Putamen (tissue), 1 donor: ENCODE measurements at places on chromosomes 7 and 10.

DNA sequence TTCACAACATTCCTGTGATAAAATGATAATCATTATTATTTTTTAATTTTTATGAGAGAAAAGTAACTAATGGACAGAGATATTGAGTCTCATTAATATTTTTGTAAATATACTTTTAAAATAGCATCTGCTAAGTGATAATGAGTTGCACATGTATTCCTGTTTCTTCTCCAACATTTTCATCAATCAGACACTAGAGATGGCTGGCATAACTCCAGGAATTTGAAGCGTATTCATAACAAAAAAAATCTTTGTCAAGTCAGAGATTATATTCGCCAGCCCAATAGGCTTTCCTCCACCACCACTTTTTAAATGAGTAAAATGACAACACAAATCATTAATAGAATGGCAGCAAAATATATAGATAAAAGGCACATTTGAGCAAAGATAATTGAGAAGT lies 524.0 kb upstream of the KCND2 start:
- no peak for DNase-seq

GRCh38 chr7:110790992-110791391 lies 299.9 kb upstream of the LRRN3 start:
- no peak for DNase-seq

DNA sequence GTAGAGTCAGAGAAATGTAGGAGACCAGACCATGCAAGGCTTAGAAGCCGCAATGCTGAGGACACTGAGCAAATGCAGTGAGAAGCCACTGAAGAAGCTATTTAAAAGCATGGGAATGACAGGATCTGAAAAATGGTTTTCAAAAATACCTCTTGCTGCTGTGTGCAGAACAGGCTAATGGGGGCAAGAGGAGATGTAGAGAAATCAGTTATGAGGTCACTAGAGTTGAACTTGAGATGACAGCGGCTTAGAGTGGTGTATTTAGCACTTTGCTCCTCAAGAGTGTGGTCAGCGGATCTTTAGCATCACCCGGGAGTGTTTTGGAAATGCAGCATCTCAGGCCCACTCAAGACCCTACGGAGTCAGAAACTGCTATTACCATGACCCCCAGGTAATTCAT lies 48.8 kb downstream of the KIAA1549 start:
- DNase-seq: no peak

GRCh38 chr7:143931739-143932138 lies 3.3 kb upstream of the OR2F2 start:
- DNase-seq: no peak

DNA sequence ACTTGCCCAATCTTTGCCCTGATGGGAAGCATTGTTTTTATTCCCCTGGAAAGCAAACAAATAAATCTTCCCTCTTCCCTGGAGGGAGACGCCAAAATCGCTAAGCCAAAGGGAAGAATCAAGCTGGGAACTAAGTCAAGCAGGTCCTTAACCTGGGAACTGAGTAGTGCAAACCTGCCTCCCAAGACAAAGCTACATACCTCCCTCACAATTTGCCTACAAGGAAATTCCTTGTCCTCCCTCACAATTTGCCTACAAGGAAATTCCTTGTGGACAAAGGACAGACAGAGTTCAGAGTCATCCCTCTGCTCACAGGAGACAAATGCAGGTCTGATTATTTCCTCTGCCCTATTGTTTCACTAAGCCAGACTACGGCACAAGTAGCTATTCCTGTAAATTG lies 50.5 kb downstream of the SPOCK2 start:
- DNase-seq: no peak

DNA sequence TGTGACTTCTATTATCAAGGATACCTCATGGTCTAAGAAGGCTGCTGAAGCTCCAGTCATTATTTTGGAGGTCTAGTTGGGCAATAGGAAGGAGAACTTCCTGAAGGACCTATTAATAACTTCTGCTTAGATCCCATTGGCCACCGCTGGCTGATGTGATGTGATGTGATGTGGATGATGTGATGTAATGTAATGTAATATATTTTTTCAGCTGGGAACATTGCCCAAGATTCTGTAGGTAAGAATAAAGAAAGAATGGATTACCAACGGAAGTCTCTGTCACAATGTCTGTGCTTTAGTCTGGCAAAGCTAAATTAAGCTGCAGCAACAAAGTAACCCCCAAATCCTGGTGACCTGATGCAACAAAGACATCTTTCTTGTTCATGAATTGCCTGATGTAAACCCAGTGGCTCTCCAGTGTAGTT lies 233.7 kb downstream of the PTEN start:
- DNase-seq: no peak

GRCh38 chr10:123565691-123566660 lies 100.2 kb upstream of the GPR26 start:
- DNase-seq: no peak

- no peak for DNase-seq
These were observed 20.4 kb upstream of the GLCCI1 start for GRCh38 chr7:7948232-7948631.

DNA sequence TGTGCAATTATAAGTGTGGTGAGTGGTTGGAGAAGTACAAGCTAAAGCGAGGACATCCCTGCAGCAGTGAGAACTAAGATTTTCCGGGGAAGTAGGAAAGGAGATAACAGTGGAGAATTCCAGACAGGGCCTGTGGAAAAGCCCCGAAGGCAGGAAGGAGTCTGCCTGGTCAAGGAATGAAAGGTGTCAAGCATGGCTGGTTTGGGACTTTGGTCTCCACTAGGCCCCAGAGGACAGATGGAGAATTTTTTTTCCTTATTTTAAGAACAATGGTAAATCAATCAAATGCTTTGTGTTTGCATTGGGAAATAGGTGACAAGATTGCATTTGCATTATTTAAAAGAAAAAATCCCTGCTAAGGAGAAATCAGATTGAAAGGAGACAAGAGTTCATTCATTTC lies 3.2 kb upstream of the CEP55 start:
- DNase-seq: no peak

DNA sequence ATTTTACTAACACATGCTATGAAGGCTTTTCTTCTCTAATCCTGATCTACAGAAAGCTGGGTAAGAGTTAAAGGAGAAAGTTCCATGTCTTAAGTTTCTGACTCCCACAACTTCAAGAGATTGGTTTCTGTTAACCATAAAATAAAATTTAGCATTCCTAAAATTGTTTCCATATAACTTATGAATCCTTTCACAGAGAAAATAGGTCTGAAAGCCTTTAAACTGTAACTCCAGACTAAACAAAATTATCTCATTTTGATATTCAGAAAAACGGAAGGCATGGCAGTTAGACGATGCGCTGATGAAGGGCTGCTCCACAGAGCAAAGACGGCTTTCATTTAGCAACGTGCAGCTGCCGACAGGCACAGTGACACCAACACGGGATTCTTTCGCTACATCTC lies 133.3 kb downstream of the SLC25A13 start:
- no peak for DNase-seq

DNA sequence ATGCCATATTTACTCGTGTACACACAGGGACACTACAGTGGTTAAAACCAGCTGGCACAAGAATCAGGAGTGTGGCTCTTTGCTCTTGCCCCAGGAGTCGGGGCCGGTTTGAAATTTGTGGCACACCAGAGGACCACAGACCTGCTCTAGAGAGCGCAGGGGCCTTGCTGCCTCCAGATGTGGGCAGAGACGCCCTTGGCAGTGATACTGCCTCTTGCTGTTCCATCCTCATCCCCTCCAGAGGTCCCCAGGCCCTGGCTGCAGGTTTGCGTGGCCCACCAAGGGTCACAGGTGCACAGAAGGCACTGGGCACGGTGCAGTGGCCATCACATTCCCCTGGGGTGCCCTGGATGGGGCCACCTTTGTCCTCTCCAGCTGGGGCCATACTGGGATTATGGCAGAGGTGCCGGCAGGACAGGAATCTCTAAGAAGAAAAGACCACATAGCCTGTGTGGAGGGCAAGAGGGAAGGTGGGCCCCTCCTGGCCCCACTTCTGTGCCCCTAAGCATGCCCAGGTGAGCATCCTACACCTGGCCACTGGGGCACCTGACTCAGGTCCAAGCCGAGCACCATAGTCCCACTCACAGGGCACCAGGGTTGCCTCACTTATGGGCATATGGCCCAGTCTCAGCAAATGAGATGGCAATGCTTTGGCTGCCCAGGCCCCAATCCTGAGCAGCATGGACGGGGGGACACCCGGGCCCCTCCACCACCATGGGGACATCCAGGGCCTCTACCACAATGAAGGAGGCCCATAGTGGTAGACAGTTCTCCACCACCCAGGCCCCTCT lies 45.6 kb downstream of the FOXL3 start:
- no peak for DNase-seq

- DNase-seq: no peak
These were observed 28.3 kb downstream of the POLL start for GRCh38 chr10:101559596-101560297.

GRCh38 chr10:69567920-69568319 lies 5.3 kb downstream of the NEUROG3 start:
- no peak for DNase-seq

GRCh38 chr7:41005374-41005901 lies 697.5 kb downstream of the INHBA start:
- no peak for DNase-seq

DNA sequence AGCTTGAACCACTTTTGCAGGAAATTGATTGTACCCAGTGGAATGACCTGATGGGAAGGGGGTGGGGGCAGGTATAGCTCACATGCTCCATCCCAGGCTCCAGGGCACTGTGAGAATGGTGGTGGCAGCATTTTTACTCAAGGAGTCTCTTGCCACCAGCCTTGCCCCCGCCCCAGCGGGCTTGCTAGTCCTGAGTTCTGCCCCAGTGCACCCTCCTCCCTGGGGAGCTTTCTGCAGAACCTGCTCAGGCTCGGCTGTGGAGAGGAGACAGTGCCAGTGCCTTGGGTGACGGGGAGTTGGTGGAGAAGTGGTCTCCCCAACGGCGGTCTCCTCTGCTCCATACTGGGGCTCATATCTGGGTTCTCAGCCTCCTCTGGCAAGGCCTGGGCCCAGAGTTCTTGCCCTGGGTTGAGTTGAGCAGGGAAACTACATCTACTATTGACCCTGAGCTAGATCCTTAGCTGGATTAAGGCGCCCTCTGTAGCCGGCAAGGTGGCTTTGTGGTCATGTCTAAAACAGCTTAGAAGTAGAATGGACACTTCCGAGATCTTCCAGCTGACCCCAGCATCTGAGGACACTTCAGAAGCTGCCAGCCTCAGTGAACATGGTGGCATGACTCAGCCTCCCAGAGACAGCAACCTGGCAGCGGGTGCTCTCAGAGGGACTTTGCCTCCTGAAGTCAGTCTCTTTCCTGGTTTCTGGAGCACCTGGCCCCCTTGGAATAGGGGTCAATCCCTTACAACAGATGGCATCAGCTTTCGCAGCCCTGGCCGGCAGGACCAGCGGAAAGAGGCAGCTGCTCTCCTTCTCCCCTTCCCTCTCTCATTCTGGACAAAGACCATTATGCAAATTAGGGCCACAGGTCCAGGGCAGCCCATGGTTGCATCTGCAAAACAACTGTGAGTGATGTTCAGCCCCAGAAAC lies 363.4 kb upstream of the MKI67 start:
- DNase-seq: no peak

DNA sequence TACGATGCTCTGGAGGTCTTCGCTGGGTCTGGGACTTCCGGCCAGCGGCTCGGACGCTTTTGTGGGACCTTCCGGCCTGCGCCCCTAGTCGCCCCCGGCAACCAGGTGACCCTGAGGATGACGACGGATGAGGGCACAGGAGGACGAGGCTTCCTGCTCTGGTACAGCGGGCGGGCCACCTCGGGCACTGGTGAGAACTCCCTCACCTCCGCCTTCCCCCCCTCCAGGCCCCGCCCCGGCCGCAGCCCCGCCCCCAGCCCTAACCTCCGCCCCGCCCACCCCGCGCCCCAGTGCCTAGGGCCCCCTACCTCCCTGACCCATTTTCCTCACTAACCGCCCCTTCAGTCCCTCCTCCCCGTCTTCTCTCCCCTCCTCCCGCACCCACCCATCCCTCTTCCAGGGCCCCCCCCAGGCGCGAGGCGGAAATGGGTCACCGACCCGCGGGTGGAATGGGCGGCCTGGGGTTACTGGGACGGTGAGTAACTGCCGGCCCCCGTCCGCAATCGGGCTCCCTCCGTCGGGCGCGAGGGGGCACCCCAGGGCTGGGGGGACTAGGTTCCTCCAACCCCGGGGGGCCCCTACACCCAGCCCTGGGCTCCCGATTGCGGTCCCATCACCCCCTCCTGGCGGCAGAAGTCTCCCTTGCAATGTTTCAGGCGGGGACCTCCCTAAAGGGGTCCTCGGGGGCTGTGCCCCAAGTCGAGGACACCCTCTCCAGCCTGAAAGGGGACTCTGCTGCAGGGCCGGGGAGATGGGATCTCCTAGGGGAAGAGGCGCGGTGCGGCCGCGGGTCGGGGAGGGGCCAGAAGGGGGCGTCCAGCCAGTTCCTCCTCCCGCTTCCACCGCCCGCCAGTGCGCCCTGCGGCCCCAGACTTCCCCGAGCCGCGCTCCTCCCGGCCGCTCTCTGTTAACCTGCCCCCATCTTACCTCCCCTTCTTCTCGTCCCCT lies 2.1 kb downstream of the PCOLCE start:
- DNase-seq: no peak

GRCh38 chr7:86407291-86407690 lies 236.4 kb upstream of the GRM3 start:
- DNase-seq: peak; percentile 9

GRCh38 chr7:116547347-116547746 lies 22.5 kb downstream of the CAV1 start:
- no peak for DNase-seq
